ENCODE measurements at places on chromosomes 12 and 14.

- no peak for DNase-seq
Observed at GRCh38 chr14:95346820-95347219, 27.1 kb upstream of the CLMN start.

- no peak for DNase-seq
Observed at GRCh38 chr12:94585626-94586025, 64.7 kb downstream of the TMCC3 start.

- DNase-seq, result no peak
Observed at GRCh38 chr12:120712610-120713009, 2.4 kb downstream of the UNC119B start.

GRCh38 chr12:77679686-77680085, 151.0 kb upstream of the NAV3 start:
- no peak for DNase-seq

DNA sequence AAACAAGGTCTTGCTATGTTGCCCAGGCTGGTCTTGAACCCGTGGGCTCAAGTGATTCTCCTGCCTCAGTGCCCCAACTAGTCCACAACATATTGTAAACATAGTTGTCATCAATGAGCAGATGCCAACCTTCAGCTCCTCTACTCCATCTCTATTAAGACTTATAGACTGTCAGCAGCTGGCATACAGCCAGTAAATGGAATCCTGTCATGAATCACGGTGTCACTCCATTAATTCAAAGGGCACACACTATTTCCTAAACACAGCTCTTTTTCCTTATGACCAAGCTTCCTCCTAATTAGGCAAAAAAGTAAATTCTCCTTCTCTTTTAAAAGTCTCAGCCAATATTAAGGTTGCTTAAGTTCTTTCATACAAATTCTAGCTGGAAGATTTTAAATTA, 111.2 kb downstream of the ITPR2 start:
- DNase-seq, result no peak

DNA sequence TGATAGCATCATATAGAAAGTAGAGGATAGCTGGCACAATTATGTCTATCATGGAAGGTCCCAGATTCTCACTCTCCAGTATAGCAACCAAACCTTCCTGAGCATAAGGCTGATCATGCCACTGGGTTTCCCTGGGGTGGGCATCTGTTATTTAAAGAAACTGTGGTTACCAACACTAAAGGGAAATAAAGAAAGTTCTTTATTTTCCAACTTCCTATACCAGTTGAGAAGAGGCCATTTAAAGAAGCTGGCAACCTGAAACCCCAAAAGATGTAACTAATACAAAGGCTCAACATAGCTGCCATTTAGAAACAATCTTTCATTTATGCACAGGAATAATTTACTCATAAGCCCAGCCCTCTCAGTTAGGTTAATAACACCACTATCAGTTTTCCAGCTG, 3.1 kb downstream of the BCAT1 start:
- no peak for DNase-seq

GRCh38 chr12:45402288-45402687, 186.4 kb downstream of the ANO6 start:
- no peak for DNase-seq

- no peak for DNase-seq
Observed at GRCh38 chr14:100975671-100976070, 72.1 kb upstream of the RTL1 start.

DNA sequence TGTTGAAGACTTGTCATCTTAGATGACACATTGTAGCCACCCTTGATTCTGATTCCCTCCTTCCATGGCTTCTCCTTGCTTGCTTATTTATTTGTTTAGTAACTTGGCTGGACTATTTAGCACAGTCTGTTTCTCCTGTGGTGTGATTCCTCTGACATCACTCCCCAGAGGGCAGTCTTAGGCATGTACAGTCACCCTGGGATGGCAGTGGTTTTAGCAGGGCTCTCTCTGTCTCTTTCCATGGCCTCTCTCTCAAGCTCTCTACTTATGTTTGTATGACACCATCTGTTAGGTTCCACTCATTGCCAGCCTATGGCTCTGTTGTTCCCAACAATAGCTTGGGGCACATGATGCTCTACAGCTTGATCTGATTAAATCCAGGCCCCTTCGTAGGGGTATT, 158.3 kb downstream of the ADGRD1 start:
- DNase-seq, result no peak

DNA sequence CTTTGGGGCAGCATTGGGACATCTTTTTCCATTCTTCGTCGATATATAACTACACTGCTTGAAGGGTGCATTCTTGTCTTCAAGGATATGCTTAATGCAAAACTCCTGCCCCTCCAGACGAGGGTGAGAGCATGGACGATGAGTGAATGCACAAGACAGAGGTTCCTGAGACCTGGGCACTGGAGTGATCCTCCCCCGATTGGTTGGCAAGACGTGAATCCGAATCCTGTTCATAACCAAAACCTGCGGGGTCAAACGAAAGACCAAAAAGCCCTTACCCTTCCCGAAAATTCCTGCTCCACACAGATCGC, 684 bp downstream of the KANSL2 start:
- DNase-seq, result no peak

GRCh38 chr12:52646613-52647012, 5.4 kb downstream of the KRT2 start:
- no peak for DNase-seq

GRCh38 chr14:61280092-61280525, 1.0 kb downstream of the TMEM30B start:
- DNase-seq, result no peak

- DNase-seq, result no peak
Observed at GRCh38 chr14:65664436-65664835, 251.9 kb downstream of the FUT8 start.

DNA sequence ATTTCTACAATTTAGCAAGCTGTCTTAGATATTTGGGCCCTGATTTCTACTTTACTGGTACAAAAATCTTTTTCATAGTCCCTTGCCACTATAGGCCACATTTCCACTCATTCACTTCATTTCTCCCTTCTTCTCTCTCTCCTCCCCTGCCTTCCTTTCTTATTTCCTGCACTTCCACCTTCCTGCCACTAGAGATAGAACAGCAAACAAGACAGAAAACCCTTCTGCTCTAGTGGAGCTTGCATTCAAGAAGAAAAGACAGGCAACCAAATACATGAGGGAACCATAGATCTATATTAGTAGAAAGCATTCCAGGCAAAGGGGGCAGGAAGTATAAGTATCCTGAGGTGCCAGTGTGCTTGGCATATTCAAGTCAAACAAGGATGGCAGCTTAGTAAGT, 623.5 kb downstream of the FLRT2 start:
- DNase-seq, result no peak

- DNase-seq, result no peak
Observed at GRCh38 chr12:120978296-120979219, at the start of gene HNF1A. Gene HNF1A, plus strand, starts transcription at chr12:120978543. Its CDS starts 226 bp downstream, at chr12:120978769.

- DNase-seq, result no peak
Observed at GRCh38 chr12:49956663-49957569, 4.8 kb upstream of the AQP5 start.

GRCh38 chr12:13075118-13075480, 28.4 kb downstream of the GSG1 start:
- no peak for DNase-seq

DNA sequence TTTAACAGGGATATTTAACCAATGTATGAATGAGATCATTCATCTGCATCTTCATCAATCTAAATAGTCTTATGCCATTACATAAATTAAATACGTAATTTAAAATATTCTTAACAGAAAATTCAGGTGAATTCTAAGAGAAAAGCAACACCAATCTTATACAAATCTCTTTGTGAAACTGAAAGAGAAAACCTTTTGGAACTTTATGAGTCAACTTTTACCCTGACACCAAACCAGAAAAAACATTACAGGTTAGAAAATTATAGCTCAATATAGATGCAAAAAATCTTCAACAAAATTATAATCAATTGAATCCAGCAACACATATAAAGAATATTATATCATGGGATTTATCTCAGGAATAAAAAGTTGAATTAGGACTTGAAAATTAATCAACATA, 3.4 kb downstream of the GLIPR1L1 start:
- DNase-seq, result no peak

GRCh38 chr14:105093038-105093430, 27.8 kb upstream of the GPR132 start:
- no peak for DNase-seq

DNA sequence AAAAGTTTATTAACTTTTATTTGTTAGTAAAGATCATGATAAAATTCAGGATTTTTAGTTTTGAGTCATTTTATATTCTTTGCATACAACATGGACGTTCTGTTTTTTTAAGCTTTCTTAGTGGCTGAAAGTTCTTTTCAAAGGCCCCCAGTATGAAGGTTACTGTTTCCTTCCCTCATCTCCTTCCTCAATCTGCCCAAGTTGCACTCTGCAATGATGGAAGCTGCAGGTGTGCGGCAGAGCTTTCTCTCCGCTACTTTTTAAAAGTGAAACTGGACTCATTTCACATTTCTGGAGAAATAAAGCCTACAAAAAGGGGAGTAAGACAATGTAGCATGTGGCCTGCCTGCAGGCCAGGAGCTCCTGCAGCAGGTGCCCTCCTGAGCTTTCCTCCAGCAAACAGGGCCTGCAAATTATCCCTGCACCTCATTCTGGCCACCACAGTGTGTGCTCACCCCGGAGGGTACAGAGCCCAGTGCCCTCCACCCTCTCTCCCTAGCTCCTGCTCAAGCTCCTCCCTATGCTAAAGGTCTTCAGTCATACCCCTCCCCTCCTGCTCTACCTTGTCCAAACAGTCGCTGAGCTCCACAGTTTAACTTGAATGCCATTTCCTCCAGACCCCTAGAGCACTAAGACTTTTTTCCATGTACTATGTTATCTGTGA, 78.9 kb downstream of the SETD3 start:
- no peak for DNase-seq

- no peak for DNase-seq
Observed at GRCh38 chr12:101325590-101325989, 45.7 kb downstream of the UTP20 start.

DNA sequence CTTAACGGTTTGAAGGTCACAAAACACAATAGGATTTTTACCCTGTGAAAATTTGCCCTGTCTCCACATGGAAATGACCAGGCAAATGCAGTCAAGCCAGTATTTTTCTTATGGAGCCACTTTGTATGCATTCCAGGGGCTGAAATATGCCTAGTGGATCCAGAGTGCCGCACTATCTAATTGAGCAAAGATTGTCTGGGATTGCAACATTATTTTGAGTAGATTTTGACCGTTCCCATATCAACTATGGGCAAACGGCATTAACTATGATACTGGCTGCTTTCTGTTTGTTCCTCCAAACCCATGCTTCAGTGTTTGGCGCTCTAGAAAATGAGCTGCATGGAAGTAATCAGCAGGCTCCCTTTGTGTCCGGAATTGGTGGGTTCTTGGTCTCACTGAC, 223.0 kb downstream of the BTG1 start:
- DNase-seq, result no peak
